NCI-H510A treated with DMSO at 0.1 percent for 48 hours (cell line): ENCODE measurements at places on chromosomes 6 and 20.
A peak's percentile ranks its signal among the peaks of the same experiment; 100 is the strongest.

DNA sequence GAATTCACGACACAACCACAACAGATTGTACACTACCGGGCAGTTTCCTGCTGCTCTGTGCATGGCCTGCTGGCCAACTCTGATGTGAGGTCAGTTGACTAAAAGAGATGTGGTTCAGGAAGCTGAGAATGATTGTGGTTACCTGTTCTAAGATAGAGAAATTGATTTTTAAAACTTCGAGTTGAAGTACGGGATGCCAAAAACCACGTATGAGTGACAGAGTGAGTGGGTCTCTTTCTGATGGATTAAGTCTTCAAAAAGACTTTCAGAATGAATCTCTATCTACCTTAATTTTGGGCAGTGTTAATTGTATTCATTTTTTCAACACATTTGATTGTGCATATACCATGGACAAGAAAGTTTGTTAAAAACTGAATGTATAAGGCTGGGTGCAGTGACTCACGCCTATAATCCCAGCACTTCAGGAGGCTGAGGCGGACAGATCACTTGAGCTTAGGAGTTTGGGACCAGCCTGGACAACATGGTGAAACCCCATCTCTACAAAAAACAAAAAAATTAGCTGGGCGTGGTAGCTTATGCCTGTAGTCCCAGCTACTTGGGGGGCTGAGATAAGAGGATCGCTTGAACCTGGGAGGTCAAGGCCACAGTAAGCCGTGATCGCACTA lies 121.2 kb downstream of the SGK1 start:
- no peak for DNase-seq

- DNase-seq = no peak
Observed at GRCh38 chr6:18121580-18122127, 823 bp downstream of the NHLRC1 start.

- DNase-seq = no peak
Observed at GRCh38 chr6:165117121-165117520, 192.3 kb downstream of the C6orf118 start.

DNA sequence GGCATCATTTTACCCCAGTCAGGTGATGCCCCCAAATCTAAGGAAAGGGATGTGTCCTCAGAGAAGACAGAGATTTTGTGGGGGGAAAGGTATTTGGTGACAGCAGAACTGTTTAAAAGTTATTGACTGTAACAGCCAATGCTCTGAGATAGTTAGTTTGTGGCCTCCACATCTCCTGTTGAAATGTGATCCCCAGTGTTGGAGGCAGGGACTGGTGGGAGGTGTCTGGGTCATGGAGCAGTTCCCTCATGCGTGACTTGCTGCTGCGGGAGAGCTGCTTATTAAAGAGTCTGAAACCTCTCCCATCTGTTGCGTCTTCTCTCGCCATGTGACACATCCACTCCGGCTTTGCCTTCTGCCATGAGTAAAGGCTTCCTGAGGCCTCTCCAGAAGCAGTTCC lies 282.8 kb upstream of the FOXQ1 start:
- no peak for DNase-seq

GRCh38 chr20:33669873-33670640 lies 3.3 kb downstream of the ACTL10 start:
- DNase-seq = no peak

- DNase-seq = no peak
Observed at GRCh38 chr20:17921774-17922173, 46.8 kb downstream of the SNX5 start.

DNA sequence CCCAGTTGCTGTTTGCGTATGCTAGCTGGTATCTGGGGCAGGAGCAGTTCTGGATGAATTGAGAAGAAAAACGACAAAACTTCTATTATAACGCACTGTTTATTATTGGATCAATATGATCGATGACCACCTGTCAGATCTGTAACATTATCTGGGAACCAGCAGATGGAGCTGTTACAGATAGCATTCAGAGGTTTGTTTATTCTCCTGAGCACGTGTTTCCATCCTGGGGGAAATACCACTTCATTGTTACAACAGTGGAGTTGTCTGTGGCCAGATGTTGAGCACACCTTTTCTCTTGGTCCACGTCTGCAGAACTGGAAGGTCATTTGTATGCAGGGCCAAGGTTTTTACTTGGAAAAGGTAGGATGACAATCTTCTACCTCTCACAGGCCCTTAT lies 16.0 kb upstream of the NKX2-2 start:
- DNase-seq = no peak

DNA sequence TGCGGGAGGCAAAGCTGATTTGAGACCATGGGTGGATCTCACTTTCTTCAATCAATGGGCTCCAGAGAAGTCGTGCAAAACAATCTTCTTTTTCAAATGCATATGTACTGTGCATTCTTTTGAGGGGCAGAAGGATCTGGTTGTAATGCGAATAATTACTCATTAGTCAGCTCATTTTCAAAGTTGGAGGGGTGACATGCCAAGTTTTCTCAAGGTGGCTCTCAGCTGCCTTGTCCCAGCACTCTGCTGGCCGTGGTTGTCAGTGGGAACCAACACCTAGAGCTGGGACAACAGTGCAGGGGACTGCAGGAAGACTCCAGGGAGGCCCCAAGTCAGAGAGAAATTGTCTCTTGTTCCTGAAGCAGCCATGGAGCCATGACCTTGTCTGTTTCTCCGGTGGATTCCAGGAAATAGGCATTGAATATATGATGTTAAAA lies 25.3 kb downstream of the MYT1 start:
- no peak for DNase-seq

DNA sequence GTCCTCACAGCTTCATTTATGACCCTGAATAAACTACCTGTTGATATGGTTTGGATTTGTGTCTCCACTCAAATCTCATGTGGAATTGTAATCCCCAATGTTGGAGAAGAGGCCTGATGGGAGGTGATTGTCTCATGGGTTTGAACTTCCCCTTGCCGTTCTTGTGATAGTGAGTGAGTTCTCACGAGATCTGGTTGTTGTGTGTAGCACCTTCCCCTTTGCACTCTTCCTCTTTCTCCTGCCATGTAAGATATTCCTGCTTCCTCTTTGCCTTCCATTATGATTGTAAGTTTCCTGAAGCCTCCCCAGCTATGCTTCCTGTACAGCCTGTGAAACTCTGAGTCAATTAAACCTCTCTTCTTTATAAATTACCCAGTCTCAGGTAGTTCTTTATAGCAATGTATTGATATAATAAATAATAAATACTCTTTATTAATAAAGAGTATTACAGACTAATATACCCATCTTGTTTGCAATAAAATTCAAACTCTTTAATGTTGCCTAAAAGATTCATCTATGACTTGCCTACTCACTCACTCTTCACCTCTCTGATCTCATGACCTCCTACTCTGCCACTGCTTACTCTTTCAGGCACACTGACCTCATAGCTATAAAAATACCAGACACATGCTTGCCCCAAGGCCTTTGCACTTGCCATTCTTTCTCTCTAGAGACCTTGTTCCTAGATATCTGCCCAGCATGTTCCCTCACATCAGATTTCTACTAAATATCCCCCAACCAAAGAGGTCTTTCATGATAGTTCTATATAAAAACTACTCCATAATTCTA lies 256.4 kb upstream of the MARCKS start:
- no peak for DNase-seq

GRCh38 chr20:56630086-56630493 lies 984 bp downstream of the TFAP2C start:
- DNase-seq = no peak

DNA sequence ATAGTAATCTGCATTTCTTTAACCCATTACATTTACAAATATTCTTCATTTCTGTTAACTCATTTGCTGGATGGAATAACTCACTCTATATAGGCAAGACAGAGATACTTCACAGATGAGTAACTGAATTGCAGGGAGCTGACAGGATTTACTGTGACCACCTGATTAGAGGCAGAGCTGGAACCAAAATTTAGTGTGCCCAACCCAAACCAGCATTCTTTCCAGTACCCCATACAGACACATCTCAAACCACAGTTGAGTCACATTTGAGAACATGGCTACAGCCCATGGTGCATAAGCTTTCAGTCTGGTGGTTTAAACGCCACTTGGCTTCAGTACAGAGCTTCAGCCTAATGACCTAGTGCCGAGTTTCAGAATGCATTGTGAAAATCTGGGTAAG lies 138.4 kb upstream of the TENT5A start:
- no peak for DNase-seq

DNA sequence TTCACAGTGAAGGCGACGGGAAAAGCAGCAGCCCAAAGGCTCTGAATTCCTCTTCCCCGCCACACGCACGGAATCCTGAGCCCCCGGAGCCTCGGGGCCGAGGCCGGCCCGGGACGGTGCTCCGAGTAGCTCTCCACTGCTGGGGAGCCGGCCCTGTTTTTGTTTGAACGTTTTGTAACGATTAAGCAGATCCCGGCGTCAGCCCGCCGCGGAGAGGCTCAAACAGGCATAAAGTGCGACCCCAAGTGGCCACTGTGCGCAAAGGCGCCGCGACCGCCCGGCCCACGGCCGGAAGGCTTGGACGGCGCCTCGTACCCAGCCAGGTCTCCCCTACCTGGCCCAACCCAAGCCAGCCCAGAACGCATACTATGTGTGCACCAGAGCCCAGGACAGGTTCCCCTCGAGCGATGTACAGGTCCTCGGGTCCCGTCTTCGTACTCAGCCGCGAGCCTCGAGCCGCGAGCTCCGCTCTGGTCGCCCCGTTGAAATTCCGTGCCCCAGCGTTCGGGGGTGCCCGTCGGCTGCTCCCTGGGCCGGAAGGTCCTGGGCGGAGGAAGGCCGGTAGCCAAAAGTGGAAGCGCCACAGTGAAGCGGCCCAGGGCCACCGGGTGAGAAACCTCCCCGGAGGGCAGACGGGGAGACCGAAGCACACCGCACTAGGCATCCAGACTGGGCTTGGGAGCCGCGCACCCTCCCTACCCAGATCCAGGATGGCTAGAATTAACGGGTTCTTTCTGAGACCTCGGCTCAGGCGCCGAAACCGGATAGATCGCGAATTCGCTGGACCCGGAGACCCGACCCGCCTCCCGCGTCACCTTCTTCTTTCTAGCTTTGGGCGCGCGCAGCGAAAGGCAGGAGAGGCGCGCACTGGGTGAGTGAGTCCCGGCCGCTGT lies 1.2 kb upstream of the MAFB start:
- peak; percentile 78 for DNase-seq

- no peak for DNase-seq
Observed at GRCh38 chr6:127272576-127272975, 5.9 kb downstream of the RNF146 start.

DNA sequence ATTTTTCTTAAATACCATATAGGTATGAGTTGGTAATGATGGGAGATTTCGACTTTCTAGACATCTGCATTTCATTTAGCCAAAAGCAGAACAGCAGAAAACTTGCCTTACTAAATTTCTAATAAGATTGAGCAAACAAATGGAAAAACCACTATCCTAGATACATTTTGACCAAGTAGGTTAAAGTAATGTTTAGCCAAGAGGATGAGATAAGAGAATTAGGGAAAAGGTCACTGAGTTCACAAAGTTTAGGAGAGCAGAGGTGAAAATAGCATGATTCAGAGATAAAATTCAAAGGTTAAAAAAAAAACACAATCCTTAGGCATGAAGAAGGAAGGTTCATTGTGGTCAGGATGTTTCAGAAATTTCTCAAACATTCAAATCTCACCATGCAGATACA lies 450.3 kb downstream of the CD83 start:
- no peak for DNase-seq

DNA sequence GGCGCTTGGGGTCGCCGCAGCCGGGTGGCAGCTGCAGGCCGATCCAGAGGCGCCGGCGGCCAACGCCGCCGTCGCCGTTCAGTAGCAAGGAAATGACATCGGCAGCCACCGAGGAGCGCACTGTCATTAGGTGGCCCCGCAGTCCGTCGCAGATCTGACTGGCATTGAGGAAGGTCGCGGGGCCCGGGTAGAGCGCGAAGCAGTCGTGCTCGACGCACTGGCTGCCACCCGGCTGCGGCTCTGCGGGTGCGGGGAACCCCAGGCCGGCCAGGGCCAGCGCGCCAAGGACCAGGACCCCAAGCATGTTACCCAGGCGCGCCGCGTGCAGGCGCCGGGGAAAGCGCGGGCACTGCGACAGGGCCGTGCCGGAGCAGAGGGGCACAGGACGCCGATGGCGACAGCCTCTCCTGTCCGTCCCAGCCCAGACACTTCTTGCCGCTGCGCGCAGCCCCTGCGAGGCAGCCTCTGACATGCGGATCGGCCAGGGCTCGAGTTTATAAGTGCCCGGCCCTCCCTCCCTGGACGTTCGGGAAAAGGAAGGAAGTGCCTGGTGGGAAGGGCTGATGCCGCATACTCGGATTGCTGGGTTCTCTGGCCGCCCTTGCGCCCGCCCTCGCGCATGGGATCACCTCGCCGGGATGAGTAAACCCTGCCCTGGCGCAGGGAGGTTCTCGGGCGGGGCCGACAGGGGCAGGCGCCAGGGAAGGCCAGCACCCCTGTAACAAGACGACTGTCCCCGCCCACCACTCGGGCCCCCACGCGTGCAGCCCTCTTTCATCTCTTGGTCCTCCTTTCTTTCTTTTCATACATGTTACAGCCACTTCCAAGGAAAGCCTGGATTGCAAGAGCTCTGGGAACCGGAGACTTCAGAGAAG lies at the start of gene THBD:
TSS of gene THBD (minus strand) at position 472 of the 875 bp plus-strand sequence. CDS start at position 304, 168 bp downstream.
- peak; percentile 88 for DNase-seq
